D721Med (cell line): ENCODE measurements at places on chromosomes 1 and 21.

GRCh38 chr1:116699605-116700004 lies 32.1 kb upstream of the IGSF3 start:
- no peak for DNase-seq

GRCh38 chr1:37861151-37861550 lies 1.8 kb upstream of the MTF1 start:
- no peak for DNase-seq

DNA sequence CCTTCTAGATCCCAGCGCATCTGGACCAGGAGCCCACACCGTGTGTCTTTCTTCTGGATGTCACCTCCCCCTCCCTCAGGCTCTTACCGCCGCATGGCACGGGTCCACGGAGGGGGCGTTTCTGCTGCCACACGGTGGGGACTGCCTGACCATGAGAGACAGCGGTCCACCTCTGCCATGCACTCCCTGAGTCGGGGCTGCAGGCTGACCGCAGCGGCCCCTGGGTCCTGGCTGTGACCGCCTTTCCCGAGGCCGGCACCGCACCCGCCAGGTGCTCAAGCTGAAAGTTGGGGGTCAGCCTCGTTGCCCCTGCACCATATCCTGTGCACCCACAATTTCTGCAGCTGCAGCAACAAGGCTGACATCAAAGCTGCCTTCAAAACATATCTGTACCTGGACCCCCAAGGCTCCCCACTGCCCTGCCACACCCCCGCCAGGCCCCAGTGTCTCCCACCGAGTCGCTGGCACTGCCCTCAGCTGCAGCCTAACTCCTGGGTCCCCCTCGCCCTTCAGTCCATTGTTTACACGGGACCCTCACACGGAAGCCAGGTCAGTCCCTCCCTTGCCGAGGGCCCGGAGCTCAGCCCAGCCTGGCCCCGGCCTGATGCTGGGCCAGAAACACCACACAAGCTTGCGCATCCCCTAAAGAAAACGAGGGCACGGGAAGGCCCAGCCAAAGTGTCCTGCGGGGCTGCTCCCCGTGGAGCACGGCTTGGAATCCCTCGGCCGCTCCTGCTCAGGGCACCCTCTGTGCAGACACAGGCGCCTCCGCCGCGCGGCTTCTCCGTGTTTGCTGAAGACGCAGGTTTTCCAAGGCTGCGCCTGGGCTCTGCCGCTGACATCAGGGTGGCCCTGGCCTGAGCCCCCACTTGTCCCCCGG lies 51.9 kb downstream of the MORN1 start:
- DNase-seq, result no peak

GRCh38 chr1:119467857-119468668 lies 38.9 kb upstream of the HSD3B1 start:
- no peak for DNase-seq

DNA sequence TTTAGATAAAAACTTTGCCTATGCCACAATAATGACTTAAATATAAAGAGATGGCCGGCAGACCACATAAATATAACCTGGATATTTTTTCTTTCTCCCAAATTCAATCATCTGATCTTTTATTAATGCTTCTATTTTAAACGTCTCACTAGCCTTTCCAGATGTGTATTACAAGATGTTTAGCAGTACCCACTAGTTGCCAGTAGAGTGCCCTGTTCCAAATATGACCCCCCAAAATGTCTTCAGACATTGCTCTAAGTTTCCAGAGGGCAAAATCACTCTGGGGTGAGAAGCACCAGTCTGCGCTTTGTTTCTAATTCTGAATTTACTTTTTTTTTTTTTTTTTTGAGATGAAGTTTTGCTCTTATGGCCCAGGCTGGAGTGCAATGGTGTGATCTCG lies 268.1 kb downstream of the GRIK1 start:
- no peak for DNase-seq

- DNase-seq, result no peak
Observed at GRCh38 chr1:5742801-5743200, 249.4 kb downstream of the NPHP4 start.

- no peak for DNase-seq
Observed at GRCh38 chr1:64890699-64891447, 75.5 kb downstream of the JAK1 start.

DNA sequence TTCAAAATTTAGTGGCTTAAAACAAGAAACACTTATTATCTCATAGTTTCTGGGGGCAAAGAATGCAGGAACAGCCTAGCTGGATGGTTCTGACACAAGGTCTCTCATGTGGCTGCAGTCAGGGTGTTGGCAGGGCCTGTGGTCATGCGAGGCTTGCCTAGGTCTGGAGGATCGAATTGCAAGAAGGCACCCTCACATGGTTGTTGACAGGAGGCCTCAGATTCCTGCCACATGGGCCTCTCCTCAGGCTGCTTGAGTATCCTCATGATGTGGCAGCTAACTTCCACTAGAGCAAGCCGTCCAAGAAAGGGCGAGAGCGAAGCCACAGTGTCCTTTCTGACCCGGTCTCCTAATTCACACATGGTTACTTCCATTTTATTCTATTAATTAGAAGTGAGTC lies 6.2 kb upstream of the NRIP1 start:
- no peak for DNase-seq
